ENCODE measurements at places on chromosomes 7 and 10.
A peak's percentile ranks its signal among the peaks of the same experiment; 100 is the strongest.

GRCh38 chr7:45695249-45695995, 121.3 kb downstream of the ADCY1 start:
- no peak for DNase-seq

GRCh38 chr7:22179442-22179879, 177.5 kb downstream of the RAPGEF5 start:
- DNase-seq = no peak

DNA sequence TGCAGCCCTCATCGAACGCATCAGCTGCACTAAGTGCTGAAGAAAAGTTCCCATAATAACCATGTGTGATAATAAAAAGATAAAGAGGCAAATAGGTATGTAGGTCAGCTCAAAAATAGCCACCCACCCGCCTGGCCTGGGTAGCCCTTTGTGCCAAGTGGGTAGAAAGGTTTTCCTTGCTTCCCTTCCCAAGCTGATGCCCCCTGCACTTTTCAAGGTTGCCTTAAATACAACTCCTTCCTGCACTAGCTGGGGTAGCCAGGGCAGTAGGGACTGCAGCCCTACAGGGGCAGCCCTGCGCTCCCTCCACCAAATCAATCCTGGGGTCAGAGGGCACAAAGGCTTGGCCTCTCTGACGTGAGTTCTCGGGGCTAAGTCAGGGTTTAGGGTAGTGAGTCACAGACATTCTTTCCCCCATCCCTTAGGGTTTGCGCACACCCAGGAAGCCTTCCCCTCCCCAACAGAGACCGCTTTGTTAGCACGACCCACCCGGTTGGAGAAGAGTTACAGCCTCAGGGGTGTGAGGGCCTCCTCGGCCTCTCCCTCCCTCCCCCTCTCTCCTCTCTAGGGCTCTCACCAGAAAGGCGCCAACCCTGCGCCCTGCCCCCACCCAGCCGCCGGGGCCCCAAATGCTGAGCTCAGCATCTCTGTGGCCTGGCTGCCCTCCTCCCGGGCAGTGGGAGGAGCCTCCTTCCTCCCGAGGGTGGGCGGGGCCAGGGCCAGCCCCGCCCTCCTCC, 13.3 kb upstream of the DDIT4 start:
- DNase-seq = peak; percentile 84

DNA sequence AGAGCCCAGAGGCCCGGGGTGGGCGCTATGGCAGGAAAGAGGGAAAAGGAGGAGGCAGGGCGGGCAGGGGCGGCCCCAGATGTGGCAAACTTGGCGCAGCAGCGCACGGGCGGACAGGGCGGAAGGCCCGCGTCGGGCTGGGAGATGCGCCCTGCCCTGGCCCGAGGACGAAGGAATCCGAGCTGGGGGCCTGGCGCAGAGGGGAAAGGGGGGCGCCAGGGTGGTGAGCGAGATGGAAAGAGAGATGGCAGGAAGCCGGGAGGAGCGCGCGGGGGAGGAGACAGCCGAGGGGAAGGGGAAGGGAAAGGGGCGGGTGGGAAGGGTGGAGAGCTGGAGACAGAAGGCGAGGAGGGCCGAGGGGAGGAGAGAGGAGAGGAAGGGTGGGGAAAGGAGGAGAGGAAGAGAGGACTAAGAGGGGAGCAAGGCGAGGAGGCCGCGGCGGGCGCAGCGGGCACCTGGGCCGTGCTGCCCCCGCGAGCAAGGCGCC, at the start of gene MARVELD1:
TSS of gene MARVELD1 (plus strand) at position 392 of the 487 bp plus-strand sequence. CDS start 147 bp downstream, outside the sequence.
- DNase-seq = no peak

DNA sequence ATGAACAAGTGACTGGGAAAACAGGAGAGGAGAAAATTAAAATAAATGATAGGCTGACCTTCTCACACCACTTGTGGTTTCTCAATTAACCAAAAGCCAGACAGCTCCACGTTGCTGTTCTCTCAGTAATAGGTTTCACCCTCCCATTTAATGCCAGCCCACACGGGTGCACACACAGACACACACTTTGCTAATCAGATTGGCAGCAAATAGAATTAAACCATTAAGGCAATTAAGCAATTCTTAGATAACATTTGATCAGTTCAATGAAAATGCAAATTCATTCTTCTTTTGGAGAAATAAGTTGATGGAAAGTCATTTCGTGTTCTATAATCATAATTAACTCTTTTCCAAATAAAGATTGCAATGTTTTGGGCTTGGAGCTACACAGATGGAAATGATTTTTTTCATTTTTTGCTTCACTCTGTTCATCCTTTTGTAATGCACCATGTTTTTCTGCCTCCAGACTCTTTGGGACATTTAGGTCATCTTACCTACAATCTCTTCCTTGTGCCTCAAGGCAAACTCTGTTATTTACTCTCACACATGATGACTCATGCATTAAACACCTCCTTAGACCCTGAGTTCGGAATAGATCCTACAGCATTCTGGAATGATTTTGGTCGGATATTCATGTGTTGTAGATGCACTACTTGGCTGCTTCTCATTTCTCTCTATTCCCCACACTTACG, 700.7 kb downstream of the AUTS2 start:
- DNase-seq = no peak

DNA sequence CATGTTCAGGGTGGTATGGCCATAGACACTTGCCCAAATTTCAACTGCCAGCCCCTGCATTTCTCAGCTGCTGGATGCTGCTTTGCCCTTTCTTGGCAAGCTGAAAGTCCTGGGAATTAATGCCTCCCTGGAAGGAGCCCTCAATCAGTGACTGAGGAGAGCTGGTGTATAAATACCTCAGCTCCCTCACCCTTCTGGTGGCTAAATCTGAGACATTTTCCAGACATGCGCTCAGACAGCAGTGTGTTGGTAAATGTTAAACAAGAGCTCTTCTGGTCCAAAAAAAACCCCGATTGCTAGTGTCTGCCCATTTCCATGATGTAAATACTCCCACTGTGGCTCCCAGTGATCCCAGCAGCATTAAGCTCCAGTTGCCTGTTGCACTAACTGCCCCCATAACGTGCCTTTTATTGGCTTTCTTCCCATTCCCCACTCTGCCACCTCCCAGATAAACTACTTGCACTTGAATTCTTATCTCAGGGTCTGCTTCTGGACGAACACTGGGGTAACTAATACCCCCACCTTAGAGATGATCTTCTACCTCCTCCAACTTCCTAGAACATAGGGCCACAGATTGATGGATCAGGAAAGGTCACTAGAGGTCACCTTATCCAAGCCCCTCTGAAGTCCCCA, 6.7 kb upstream of the MYH16 start:
- DNase-seq = no peak

DNA sequence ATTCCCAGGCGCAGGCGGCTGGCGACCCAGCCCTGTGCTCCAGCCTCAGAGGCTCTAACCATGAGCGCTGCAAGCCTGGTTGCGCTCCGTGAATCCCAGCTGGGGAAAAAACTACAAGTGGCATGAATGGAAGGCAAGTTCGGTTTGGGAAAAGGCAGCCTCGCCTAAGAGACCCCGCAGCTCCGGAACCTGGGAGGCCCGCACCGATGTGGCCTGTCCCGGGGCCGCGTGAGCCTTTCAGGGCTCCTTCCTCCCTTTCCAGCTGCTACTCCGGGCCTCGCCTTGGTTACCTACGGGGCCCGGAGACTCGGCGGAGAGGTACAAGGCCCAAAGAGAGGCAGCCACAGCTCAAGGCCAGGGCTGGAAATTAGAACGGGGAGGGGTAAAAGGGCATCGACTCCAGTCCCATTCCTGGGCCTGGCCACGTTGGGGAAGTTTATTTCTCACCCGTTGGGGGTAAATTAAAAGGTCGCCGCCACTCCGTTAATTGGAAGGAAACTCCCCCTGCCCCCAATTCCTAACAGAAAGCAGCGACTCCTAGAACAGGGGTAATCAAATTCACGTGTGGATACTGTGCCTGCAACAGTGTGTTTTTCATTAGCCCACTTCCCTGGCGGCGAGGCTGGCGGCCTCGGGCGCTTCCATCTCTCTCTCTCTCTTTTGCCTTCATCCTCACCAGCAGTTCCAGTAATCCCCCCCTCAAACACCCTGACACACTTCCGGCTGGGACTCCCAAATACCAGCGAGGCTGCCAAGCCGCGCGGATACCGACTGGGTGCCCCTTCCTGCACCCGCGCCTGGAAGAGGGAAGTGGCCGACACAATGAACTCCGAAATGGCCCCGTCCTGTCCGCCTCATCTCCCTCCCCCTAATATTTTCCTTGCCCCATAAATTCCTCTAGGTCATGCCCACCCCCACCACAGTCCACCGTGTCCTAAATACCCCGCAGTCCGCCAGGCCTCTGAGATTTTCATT, 1.5 kb upstream of the HOXA9 start:
- DNase-seq = no peak

DNA sequence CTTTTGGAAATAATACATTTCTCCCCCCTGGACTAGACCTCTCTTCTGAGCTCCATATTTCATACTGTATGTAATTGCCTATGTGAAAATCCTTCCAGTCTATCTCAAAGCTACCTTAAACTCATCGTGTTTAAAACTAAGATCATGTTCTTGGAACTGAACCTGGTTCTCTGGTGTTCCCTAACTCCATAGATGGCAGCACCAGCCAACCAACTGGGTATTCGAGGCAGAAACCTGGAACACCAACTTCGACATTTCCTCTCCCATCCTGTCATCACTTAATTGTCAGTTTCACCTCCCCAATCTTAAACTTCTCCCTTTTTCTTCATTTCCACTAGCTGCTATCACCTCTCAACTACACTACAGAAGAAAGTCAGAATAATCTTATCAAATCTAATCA, 87.0 kb downstream of the ANKIB1 start:
- no peak for DNase-seq

DNA sequence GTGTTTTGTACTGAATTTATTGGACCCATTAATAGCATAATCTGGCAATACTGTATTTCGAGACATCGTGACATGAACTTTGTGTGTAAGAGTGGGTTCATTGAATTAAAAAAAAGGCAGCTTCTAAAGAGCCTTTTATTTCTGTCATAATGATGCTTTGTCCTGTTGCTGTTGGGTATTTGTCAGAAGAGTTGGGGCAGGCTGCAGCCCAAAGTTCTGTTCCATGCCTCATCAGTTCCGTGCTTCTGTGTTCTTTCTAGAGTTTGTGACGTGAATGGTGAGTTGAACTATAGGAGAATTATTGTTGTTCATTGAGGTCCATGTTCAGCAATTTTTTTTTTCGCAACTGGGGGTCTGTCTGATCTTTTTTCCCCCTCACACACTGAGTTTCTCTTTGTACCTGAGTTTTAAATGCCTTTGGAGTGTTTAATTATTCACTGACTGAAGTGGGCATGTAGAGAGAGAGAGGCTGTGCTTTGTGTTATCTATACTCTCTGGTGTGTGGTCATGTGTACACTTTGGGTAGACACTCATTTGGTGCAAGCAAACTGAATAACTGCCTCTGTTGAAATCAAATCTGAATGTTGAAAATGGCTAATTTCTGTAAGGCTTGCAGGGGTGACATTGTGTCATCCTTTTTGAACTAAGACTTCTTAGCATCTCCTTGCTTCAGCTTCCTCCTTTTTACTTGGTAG, 69.8 kb downstream of the ADD3 start:
- DNase-seq = no peak

- no peak for DNase-seq
Measured at GRCh38 chr7:131878777-131879176, 322.3 kb upstream of the PODXL start.

DNA sequence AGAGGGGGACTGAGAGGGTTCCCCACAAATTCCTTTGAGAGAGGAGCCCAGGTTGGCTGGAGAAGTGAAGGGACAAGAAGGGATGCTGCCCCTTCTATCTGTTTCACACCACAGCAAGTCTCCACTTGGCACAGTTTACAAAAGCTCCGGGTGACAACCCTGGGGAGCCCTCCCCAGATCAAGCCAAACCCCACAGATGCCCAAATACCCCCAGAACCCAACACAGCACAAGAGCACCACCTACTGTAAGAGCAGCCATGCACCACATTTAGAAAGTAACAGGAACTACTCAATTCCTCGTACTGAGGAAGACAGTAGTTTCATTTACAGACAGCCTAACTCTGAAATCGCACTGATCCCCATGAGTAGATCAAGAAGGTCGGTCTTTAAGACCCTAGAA, 67.8 kb upstream of the ATP6V0A4 start:
- no peak for DNase-seq

GRCh38 chr7:31076641-31077310, 24.7 kb downstream of the ADCYAP1R1 start:
- DNase-seq = no peak

DNA sequence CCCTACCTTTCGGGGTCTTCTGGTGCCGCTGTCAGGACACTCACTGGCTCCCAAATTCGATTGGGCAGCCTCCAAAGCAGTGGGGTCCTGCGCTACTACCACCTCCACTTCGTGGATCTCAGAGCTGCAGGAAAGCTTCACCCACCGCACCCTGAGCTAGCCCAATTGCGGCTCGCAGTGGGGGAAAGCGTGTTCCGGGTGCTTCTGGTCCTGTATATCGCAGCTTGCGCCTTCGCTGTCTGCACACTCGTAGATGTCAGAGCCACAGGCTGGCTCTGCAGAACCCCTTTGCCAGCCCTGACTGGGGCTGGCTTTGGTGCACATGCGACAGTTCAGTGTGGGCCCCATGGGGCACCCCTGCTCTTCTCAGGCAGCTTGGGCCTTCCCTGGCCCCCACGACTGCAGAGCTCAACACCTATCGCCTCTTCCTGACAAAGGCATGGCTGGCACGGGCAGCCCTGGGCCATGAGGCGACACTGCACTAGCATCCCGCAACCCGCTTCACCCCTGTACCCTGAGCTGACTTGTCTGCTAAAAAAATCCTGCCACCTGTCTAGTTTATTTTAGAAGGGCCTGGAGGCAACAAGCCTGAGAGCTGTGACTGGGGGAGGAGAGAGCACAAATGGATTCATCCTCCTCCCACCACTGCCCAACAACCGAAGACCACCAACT, 78.7 kb upstream of the ABI1 start:
- DNase-seq = no peak

DNA sequence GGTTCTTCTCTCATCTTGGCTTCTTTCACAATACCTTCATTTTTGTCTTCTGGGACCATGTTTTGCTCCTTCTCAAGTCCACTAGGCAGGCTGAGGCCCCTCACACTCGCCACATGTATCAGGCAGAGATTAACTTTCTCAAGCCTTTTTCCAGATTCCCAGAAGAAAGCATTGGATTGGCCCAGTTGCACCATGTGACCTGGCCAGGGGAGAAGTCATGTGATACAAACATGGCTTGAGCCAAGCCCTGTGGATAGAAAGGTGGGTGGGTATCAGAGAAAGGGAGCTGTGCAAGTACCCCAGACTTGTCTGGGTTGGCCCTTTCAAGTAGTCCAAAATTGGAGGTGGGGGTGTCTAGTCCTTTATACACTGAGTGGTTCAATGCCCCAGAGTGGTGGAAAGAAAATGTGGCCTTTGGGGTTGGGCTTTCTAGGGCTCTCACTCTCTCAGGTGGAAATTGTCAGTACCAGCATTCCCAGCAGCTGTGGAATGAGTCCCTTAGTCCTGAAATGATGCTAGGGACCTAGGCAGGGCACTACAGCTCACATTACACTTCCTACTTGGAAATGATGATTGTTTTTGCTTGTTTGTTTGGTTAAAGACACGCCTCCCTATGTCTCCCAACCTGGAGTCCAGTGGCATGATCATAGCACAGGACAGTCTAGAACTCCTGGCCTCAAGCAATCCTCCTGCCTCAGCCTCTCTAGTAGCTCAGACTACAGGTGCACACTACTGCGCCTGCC, 36.9 kb upstream of the C10orf67 start:
- no peak for DNase-seq
